Thymus (tissue), 14 donors: ENCODE measurements at places on chromosomes 5 and 9. TPM values are rescaled to one million over a fixed set of nuclear protein-coding genes. Genes with fewer than 3 reads are reported as not detected.

GRCh38 chr5:33072296-33072695, 361.2 kb downstream of the NPR3 start:
- no peaks in the 10 kb centered on the region for H3K4me1 ChIP-seq
- no peaks in the 10 kb centered on the region for H3K27me3 ChIP-seq
- DNase-seq = no peak

DNA sequence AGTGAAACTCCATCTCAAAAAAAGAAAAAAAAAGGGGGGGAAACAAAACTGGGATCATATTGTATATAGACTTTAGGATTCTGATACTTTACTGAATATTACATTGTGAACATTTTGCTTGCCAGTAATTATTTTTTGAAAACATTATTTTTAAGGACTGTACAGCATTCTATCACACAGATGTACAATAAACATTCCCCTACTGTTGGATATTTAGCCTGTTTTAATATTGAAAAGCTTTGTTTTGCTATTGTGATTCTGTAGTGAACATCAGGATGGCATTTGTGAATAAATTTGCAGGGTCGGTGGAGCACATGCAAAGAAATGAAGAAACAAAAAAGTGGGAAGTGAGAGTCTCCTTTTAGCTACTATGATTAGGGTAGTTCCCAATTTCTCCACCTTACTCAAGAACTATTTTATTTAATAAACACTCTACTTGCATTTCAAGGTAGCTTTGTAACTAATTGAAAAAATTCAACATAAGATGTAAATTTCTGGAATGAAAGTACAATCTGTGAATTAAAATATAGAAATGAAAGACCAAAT, 18.7 kb downstream of the RASGRF2 start:
- H3K4me3 ChIP-seq = no peak overlapping the region
- DNase-seq = no peak
- no peaks in the 10 kb centered on the region for H3K27me3 ChIP-seq
- H3K36me3 ChIP-seq = no peaks in the 10 kb centered on the region
- no peak overlapping the region for H3K27ac ChIP-seq

- no peak overlapping the region for H3K27ac ChIP-seq
- no peak for DNase-seq
- no peaks in the 10 kb centered on the region for H3K4me1 ChIP-seq
- no peaks in the 10 kb centered on the region for H3K36me3 ChIP-seq
- no peak overlapping the region for H3K4me3 ChIP-seq
Measured at GRCh38 chr5:172299916-172300439, 16.4 kb upstream of the UBTD2 start.

DNA sequence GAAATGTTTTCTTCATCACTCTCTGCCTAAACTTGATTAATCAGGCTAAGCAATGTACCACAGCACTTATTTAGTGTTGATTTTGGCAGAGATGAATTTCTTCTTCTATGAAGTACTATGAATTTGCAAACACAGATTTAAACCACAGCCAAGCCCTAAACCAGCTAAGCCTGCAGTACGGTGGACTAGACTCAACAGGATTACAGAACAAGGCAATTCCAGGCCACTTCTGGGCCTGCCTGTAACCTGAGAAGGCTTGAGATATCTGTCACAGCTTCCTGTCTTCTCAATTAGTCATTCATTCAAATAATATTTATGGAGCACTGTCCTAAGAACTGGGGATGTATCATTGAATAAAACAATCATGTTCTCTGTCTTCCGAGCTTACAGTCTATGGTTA, 32.4 kb upstream of the CAST start:
- no peaks in the 10 kb centered on the region for H3K27me3 ChIP-seq
- no peak overlapping the region for H3K4me3 ChIP-seq
- H3K36me3 ChIP-seq = no peaks in the 10 kb centered on the region

DNA sequence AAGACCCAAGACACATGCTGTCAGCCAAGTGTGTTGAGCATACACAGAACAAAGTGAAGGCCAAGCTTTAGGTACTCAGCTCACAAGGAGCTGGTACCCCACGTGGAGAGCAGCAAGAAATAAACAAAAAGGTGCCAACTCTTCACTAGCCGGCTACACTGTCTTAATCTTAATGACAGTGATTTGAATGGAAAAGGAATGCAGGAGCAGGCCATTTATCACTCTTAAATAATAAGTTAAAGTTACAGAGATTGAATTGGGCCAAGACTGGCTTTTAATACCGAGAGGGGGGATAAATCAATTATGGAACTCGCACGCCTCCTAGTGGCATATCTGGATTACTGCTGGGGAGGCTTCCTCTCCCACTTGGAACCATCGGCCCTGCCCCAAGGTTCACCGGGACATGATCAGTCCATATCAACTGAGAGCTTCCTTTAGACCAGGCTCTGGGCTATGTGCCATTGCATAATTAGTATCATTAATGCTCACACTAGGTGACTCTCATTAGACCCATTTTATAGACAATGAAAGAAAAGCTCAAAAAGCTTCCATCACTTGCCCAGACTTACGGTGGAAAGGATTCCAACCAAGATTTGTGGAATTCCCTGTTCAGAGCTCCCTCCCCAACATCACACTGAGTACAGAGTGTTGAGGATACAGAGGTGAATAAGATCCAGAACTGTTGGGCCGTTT, 94.0 kb downstream of the ACTL7B start:
- H3K27ac ChIP-seq = no peak overlapping the region
- no peak overlapping the region for H3K4me3 ChIP-seq
- no peak for DNase-seq
- H3K27me3 ChIP-seq = no peaks in the 10 kb centered on the region

- no peak for DNase-seq
- H3K4me1 ChIP-seq = no peaks in the 10 kb centered on the region
- H3K4me3 ChIP-seq = no peak overlapping the region
- H3K27me3 ChIP-seq = no peaks in the 10 kb centered on the region
Measured at GRCh38 chr5:112084149-112084548, 327.2 kb upstream of the NREP start.

DNA sequence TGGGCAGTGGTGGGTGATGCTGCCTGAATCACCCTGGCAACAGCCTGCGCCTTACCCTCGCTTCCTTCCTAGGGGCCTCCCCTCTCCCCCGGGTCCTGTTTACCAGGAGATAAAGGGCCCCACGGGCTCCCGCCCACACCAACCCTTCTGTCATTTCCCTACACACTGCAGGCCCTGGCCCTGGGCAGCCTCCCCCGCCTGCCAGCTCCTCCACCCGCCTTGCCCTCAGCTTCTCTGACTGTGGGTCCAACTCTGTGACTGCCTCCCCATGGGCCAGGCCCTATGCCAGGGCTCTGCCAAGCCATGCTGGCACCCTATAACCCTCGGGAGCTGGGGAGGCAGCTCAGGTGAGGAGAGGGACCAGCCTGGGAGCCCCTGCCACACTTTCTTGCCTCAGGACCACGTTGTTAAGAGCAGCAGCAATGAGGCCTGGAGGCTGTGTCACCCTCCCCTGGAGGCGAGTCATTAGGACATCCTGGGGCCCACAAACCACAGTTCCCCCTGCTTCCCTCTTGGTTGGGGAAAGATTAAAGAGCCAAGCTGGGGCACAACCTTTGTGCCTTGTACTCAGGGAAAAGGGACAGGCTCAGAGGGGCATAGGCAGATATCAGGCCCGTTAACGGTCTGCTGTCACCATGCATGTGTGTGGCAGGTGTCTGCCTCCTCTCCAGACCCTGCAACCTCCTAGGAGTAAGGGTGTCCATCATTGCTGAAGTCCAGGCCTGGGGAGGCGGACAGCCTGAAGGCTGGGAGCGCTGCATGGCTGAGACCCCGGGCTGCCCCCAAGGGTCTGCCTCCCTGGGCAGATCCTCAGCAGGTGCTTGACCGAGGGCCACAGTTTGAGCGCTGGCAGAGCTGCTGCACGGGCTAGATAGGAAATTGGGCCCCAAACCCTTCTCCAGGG, 2.8 kb downstream of the MGAT4B start:
- no peak overlapping the region for H3K27ac ChIP-seq
- peaks cover 42% of the 10 kb centered on the region for H3K4me1 ChIP-seq
- H3K36me3 ChIP-seq = peaks cover 11% of the 10 kb centered on the region
- H3K27me3 ChIP-seq = peaks cover 10% of the 10 kb centered on the region
- no peak for DNase-seq

- no peak overlapping the region for H3K27ac ChIP-seq
- H3K4me1 ChIP-seq = no peaks in the 10 kb centered on the region
- no peaks in the 10 kb centered on the region for H3K27me3 ChIP-seq
- no peak overlapping the region for H3K4me3 ChIP-seq
- DNase-seq = no peak
Measured at GRCh38 chr9:5191985-5192384, 6.5 kb upstream of the INSL6 start.

- no peaks in the 10 kb centered on the region for H3K4me1 ChIP-seq
- peaks cover 24% of the 10 kb centered on the region for H3K27me3 ChIP-seq
- no peaks in the 10 kb centered on the region for H3K36me3 ChIP-seq
- H3K27ac ChIP-seq = no peak overlapping the region
- no peak overlapping the region for H3K4me3 ChIP-seq
Measured at GRCh38 chr9:79254900-79255650, 316.7 kb upstream of the TLE4 start.

DNA sequence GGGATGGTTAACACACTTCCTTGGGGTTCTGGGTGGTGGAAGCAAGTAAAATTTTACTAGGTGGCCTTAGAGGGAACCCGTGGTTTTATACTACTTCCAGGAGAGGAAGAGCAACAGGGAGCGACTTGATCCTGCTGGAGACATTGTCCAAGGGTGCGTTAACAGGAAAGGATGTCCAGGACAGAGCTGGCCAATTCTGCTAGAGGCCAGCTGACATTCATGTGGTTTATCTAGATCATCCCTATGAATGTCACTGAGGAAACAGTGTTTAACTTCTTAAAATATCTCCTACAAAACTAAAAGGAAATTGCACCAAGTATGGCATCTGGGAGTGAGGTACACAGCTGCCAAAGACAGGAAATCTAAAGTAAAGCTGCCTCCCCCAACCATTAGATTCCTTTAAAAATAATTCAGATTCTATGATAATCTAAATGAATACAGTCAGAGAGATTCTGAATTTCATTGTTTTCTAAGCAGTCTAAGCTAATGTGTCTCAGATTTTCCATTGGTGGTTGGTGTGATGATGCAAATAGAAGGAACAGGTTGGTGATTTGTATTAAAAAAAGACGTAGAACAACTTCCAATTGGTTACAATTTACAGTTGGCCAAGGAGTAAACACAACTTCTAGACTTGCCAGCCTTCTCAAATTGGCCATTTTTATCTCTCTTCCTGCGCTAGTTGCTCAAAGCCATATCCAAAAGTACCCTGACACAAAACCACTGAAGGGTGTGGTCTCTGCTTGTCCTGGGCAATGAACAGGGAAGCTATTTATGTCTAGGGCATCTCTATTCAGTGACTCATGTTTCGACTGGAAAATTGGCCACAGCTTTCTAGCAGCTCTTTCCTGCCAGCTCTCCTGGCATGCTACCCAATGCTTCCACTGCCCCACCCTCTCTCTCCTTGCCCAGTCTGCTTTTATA, 574.7 kb upstream of the MEF2C start:
- no peak for DNase-seq
- no peaks in the 10 kb centered on the region for H3K27me3 ChIP-seq
- H3K4me1 ChIP-seq = no peaks in the 10 kb centered on the region
- H3K27ac ChIP-seq = no peak overlapping the region
- no peak overlapping the region for H3K4me3 ChIP-seq
- no peaks in the 10 kb centered on the region for H3K36me3 ChIP-seq

DNA sequence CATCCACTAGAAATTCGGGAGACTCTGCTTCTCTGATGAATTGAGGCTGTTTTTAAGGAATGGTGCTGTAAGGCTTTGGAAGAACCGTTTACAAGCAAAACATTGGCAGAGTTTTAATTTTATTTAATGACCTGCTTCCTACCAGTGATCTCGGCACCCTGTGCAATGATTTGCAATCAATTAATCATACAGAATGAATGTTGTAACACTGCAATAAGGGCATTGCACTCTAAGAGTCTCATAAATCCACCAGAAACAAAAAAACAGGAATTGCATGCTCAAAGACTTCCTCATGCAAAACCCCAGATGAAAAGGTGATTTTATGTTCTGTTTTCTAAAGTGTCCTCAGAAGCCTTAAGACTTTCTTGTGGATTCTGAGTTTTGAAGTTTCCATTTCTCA, 295.7 kb downstream of the ARHGEF28 start:
- no peak for DNase-seq
- no peaks in the 10 kb centered on the region for H3K4me1 ChIP-seq
- H3K27ac ChIP-seq = no peak overlapping the region
- H3K27me3 ChIP-seq = no peaks in the 10 kb centered on the region
- H3K36me3 ChIP-seq = no peaks in the 10 kb centered on the region

DNA sequence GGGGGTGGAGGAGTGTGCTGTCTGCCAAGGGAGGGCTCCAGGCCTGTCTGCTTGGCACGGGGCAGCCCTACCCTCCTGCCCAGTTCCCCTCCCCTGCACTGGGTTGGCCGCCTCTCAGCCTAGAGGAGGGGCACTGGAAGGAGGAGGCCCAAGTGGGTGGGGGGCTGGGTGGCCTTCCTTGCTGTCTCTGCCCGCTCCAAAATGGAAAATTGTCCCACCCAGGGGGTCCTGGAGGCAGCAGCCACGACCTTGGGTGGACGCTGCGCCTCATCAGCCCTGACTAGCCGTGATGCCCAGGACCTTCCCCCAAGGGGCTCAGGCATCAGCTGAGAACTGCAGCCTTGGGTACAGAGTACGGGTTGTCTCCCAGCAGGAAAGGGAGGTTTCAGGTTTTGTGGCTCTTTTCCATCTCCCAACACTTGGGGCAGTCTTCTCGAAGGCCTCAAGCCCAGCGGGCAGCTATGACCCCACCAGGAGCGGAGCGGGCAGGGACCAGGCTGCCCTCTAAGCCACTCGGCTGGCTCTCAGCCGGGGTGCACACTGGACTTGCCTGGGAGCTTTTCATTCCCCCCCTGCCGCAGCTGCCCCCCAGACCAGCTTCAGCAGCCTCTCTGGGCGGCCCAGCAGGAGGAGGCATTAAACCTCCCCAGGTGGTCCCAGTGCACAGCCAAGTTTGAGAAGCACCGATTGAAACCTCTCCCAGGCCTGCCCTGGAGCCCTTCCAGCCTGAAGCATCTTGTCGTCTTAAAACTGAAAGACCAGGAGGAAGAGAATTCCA, 20.6 kb downstream of the NTNG2 start:
- no peaks in the 10 kb centered on the region for H3K36me3 ChIP-seq
- H3K4me1 ChIP-seq = no peaks in the 10 kb centered on the region
- H3K27me3 ChIP-seq = peaks cover 38% of the 10 kb centered on the region
- H3K27ac ChIP-seq = no peak overlapping the region
- no peak overlapping the region for H3K4me3 ChIP-seq

The OR13C2 gene
- not detected for total RNA-seq

The MEIKIN gene
- 0.14 TPM for total RNA-seq

The LHX3 gene
- 0.09 TPM for total RNA-seq

The PCDHB6 gene
- total RNA-seq = 0.09 TPM

The SEMA6A gene
- total RNA-seq = 6.2 TPM

The RLN1 gene
- 3.6 TPM for total RNA-seq

The GFI1B gene
- total RNA-seq = 0.61 TPM

The BTNL8 gene
- total RNA-seq = 0.24 TPM

The TNFSF15 gene
- total RNA-seq = 1.5 TPM
